ENCODE measurements at places on chromosomes 7 and 10.

GRCh38 chr7:44315301-44315903, 10.0 kb downstream of the CAMK2B start:
- no peak for DNase-seq

- no peak for DNase-seq
Measured at GRCh38 chr7:30226614-30227268, 57.7 kb upstream of the ZNRF2 start.

DNA sequence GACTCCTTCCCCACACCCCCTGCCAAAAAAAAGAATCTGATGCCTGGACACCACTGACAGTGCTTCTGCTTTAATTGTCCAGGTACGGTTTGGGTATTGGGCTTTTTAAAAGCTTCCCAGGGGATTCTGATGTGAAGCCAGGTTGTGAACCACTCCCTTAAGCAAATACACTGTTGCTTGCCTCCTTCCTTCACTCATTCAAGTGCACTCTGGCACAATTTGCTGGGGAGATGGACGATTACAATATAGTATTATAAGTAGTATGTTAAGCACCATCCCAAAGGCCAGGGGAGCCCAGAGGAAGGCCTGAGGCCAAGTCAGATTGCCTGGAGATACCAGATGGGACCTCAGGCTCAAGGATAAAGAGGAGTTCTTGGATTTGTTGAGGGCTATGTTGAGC, 12.3 kb upstream of the ZNRF2 start:
- DNase-seq = no peak

- DNase-seq = no peak
Measured at GRCh38 chr7:23759671-23760391, 49.8 kb downstream of the STK31 start.

DNA sequence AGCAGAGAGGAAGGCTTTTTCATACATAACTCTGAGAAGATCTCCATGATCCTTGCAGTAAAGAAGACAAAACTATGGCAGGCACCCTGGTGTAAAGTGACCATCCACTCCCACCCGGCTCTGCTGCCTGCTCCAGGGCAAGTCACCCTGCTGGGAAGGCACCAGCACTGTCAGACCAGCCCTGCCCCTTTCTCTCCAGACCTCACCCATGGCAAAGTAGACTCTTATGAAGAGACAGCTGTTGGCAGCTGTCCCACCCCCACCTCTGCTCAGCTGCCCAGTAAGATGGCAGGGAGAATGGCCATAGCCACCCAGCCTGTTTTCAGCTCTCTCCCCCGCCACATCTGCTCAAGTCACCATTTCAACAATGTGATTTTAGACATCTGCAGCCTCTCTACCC, 8.6 kb upstream of the ZMIZ2 start:
- DNase-seq = no peak

DNA sequence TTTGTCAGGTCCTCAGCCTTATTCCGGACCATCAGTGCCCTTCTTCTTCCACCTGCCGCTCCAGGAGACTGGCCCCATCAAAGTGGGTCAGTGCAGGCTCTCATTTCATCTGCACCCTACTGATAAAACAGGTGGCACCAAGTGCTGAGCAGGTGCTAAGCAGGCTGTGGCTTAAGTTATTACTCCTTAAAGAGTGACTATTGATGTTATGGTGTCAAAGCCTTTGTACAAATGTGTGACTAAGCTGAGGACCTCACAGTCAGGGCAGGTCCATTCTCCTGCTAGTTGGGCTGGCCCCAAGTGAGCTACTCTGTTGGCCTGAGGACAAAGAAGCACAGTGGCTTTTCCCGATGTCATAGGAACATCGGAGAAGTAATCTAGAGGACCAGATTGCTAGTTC, 11.2 kb upstream of the CALD1 start:
- no peak for DNase-seq

GRCh38 chr7:100122568-100122967, 3.1 kb downstream of the CNPY4 start:
- DNase-seq = no peak

DNA sequence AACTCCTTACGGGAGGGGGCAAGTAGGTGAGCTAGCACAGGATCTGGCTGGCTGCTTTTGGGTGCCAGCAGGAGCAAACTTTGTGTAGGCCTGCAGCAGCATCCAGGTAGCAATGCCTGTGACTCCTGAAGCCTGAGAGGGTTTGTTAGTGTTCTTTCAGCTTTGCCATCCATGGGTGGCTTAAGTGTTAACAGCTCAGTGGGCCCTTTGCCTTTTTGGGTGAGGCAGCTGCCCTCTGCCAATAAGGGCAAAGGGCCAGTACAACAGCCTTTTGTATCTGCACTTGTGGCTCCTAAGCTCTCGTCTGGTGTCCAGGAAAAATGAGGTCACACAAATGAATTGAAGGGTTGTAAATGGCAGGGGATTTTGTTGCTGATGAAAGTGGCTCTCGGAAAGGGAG, 359.0 kb upstream of the CHRM2 start:
- DNase-seq = no peak

- DNase-seq = no peak
Measured at GRCh38 chr7:48296966-48297365, 125.7 kb downstream of the ABCA13 start.
